ENCODE measurements at places on chromosomes 4 and X.

DNA sequence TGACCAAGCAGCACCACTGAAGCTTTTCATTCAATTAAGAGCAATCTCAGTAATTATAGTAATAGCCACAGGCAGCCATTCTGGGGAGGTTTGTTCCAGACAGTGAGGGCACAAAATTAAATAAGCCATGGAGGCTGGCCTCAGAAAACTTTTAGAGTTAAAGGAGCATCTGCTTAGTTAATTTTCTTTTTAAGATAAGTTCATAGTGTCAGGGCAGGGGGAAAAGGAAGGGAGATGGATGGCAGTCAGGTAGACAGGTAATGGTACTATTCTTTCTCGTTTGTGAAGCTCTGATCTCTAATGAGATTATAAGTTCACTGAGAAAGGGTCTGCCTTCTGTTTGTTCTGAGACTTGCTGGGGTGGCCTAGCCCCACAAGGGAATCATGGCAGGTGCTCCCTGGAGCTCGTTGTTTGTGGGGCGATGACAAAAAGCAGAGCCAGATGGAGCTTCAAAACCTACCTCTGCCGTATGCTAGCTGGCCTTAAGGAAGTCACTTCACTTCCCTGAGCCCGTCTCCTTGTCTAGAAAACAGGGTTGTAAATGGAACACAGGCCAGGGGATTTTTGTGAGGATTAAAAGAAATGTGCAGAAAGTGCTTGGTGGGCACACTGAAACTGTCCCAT is 44.6 kb upstream of the FGFBP2 start:
- DNase-seq: no peak

GRCh38 chrX:38260231-38260630 is 39.6 kb upstream of the SRPX start:
- DNase-seq: peak; percentile 58

- no peak for DNase-seq
Measured at GRCh38 chrX:133681897-133682296, 266.6 kb upstream of the GPC4 start.

DNA sequence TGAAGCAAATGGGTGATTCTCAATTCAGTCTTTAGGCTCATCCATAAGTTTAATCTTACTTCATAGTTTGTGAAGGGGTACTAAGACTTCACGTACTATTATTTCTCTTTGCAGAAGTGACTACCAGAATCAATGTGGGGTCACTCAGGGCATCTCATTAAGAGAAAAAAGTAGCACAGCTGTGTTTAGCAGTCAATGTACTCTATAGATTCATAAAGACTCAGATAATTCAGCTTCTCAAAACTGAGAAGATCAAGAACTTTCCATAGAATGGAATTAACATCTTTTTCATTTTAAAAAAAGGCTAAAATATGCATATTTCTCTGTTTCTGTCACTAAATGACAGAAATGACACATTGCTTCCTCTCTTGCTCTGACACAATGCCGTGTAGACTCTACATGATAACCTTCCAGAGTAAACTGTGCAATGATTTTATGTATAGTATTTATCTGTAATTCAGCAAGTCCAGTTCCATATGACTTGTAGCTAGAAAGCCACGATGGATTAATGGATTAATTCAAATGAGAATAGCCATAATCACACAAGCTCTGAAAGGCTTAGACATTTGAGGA is 20.3 kb upstream of the LSM6 start:
- DNase-seq: no peak

DNA sequence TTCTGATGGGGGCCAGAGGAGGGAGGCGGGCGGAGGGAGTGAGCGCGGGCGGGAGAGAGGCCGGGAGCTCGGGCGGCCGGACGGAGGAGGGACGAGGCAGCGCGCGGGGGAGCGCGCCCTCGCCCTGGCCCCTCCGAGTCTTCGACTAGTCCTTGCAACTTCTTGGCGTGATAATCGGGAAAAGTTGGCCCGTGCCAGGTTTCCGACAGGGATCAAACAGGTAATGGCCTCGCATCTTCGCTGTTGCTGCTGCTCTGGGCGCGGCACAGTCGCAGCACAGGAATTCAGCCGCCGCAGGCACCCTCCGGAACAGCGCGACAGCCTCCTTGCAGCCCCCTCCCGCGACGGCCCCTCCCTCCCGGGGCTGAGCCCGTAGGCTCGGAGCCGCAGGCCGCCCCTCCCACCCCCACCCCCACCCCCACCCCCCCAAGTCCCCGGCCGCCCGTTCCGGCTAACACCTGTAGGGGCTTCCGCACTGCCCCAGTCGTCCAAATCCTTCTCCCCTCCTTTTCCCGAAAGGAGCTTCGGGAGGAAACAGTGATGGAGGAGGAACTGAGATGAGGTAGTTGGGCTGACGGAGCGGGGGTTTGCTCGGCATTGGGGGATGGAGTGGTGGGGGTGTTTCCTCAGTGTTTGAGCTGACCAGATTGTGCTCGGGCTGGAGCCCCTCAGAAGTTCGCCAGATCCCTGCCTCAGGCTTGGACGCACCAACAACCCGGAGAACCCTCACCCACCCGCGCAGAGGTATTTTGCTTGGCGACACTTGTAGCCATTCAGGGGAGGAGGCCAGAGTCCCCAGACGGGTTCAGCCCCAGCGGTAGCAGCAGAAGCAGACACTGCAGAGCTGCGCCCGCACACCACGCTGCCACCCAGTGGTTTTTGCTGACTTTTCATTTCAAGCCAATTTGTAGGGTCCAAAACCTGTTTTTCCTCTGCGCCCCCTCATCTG is at the start of gene FGF13:
Gene FGF13 (minus strand): TSS at position 319 of the 949 bp plus-strand sequence. CDS start 714 bp downstream, outside the sequence.
- peak; percentile 12 for DNase-seq

- peak; percentile 12 for DNase-seq
Measured at GRCh38 chr4:163367651-163368050, 24.0 kb downstream of the NPY5R start.

DNA sequence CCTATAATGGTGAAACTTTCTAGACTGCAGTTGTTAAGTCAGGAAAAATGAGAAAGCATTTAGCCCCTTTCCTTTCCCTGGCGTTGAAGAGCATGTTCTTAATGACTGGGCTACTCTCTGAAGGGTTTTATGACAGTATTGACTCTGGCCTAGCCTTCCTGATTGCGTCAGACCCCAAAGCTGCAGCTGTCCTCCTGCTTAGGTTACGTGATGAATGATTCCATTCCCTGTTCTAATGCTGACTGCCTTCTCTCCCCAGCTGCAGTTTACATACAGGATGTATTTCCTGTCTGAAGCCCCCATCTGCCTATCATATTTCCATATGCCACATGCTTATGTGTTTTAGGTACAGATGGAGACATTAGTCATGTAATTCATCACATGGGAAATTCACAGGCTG is 105.8 kb upstream of the EGFL6 start:
- DNase-seq: peak; percentile 75

DNA sequence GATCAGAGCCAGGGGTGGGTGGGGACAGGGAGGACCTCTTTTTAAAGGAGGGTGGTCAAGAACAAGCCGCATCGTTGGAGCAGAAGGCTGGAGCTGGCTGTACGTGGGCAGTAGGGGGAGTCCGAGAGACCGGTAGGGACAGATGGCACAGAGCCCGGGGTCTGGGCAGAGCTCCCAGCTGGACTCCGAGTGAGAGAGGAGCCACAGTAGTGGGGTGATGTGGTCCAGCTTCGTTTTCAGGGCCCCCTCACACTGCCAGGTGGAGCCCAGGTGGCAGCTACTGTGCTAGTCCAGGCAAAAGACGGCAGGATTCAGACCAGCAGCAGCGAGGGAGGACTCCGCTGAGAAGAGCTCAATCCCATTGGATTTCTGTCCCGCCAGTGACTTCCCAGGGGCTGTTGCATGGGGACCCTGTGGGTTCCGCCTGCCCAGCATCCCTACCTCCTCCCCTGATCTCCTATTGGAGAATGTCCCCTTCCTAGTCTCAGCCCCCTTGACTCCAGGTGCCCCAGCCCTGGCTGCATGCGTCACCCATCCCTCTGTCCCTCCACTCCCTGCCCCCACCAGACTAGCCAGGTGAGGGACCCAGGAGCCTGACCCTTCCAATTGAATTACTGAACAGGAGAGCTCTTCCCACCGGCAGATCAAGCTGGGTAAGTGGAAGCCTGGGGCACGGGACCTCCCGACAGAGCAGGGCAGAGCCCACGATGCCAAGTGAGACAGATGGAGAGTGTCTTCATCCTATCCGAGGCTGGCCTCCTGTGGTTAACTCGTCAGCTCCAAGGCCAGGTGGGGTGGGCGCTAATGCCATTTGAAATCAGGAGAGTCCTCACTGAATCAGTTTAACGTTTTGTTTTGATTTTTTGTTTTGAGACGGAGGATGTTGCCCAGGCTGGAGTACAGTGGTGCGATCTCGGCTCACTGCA is 2.9 kb downstream of the ARHGAP4 start:
- DNase-seq: no peak

GRCh38 chr4:139329665-139330200 is 27.5 kb upstream of the NDUFC1 start:
- no peak for DNase-seq

GRCh38 chr4:146059151-146059550 is 116.4 kb upstream of the LSM6 start:
- peak; percentile 5 for DNase-seq

- peak; percentile 15 for DNase-seq
Measured at GRCh38 chrX:40953369-40953768, 131.9 kb upstream of the USP9X start.

- DNase-seq: no peak
Measured at GRCh38 chrX:2325076-2325784, 175.5 kb downstream of the DHRSX start.

GRCh38 chrX:154354013-154354412 is 20.4 kb downstream of the FLNA start:
- no peak for DNase-seq

Data from NB4 (cell line).